ENCODE measurements at places on chromosomes 4 and X.

DNA sequence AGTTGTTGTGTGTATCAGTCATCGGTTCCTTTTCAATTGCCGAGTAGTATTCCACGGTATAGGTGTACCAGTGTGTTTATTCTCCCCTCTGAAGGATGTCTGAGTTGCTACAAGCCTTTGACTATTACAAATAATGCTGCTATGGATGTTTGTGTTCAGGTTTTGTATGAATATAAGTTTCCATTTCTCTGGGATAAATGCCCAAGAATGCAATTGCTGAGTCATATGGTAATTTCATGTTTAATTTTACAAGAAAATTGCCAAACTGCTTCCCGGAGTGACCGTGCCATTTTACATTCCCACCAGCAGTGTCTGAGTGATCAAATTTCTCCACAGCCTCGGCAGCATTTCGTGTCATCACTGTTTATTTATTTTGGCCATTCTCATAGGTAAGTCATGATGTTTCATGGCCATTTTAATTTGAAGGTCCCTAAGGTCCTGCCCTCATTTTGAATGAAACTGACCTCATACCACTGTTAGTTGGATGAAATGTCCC, 73.9 kb downstream of the IRF2 start:
- no peak for DNase-seq

- DNase-seq = no peak
Observed at GRCh38 chr4:73197220-73197619, 61.4 kb downstream of the ANKRD17 start.

- DNase-seq = peak; percentile 8
Observed at GRCh38 chr4:94595880-94596483, 144.2 kb downstream of the PDLIM5 start.

DNA sequence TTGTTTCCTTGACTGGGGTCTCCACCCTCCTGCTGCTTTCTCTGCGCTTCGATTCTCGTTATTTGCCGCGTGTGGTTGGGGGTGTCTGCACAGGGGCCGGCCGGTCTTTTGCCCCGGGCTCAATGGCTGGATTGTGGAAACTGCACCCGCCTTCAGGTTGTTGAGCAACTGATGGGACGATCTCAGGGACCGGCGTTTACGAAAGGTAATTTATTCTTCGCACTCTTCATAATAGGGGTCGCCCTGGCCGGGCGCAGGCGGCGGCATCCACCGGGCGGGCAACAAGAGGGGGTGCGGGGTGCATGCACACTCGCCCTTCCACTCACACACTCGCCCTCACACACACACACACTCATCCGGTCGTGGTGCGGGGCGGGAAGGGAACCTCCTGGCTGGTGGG, 1.4 kb downstream of the ADGRL3 start:
- no peak for DNase-seq

- no peak for DNase-seq
Observed at GRCh38 chr4:85784348-85784747, 309.4 kb downstream of the ARHGAP24 start.

- no peak for DNase-seq
Observed at GRCh38 chrX:97234471-97235081, 350.9 kb downstream of the RPA4 start.
